ENCODE measurements at places on chromosomes 7 and 10. TPM values are rescaled to one million over a fixed set of nuclear protein-coding genes. Genes with fewer than 3 reads are reported as not detected.

DNA sequence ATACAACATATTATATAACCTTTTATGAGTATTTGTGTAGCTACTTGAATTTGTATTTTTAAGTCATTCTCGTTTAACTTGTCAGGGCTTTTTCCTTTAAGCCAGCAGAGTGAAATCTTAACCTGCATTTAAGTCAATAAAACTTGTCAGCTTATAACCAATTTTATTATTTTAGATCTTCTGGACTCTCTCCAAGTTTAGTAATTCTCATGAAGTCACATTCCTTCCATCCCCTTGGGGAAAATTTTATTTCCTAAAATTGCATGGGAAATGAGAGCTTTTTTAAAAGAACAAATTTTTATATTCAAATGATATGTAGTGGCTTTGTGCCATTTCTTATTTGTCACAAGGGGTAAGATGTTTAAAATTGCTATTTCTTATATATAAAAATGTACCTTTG, 74.0 kb downstream of the SEPTIN7 start:
- no peak for DNase-seq

Gene FZD8
- total RNA-seq = 0.95 TPM

Gene CHN2
- total RNA-seq = 6.8 TPM

DNA sequence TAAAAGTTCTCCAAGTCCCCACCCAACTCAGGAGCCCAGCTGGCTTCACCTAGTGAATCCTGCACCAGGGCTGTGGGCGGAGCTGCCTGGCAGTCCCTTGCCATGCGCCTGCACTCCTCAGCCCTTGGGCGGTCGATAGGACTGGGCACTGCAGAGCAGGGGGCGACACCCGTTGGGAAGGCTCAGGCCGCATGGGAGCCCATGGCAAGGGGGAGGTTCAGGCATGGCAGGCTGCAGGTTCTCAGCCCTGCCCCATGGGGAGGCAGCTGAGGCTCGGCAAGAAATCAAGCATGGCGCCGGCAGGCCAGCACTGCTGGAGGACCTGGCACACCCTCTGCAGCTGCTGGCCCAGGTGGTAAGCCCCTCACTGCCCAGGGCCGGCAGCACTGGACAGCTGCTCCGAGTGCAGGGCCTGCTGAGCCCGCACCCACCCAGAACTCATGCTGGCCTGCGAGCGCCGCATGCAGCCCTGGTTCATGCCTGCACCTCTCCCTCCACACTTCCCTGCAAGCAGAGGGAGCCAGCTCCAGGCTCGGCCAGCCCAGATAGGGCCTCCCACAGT, 149.9 kb downstream of the ANKRD30A start:
- no peak for DNase-seq

DNA sequence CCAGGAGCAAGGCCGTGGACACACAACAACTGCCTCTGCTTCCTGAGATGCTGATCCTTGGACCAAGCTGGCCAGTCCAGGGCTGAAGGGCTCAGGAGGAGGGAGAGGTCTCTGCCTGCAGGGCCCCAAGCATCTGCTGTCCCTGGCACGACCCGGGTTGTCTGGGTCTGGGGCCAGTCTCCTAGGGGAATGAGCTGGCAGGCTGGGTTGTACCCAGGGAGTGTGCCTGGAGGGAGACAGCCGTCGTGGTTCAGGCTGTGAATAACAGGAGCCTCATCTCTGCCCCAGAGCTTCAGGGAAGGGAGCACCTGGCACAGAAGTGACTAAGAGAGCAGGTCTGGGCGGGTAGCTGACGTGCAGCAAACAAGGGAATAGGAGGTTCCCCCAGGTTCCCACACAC, 17.9 kb upstream of the SERPINE1 start:
- DNase-seq = no peak

All from activated CD4-positive, alpha-beta memory T cell treated with anti-CD3 and anti-CD28 coated beads, Interleukin-2, amount 10 ng/mL, durations not matched to agents 7 days and 5 days (primary cell).